ENCODE measurements at places on chromosomes 3 and 15.

DNA sequence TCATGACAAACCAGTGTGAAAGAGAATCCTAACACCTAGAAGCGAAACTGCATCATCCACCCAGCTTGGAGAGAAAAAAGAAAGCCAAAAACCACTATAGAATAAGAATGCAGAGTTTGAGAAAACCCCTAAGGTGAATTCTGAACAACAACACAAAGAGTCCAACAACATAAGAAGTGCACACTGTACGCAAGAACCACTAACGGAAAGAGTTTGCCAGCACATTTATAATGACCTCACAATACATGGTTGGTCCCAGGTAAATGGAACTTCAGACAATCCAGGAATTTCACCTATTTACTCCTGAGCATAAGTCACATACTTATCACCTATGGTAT is 128.3 kb upstream of the BHLHE40 start:
- DNase-seq = peak; percentile 43

DNA sequence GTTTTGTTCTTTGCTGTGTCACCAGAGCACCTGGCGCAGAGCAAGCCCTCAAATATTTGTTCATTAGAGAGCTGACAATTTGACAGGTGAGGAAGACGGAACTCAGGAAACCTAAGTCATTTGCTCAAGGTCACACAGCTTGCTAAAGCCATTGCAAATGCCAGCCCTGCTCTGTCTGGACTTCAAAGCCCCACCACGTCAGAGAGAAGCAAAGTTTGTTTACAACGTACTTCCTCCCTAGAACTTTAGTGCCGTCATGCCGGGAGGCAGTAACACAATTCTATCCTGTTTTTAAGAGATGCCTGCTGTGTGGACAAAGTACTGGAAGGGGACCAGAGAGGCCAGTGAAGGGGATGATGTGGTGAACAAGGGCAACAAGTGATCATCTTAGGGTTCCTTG is 216.6 kb upstream of the PRICKLE2 start:
- no peak for DNase-seq

- no peak for DNase-seq
Measured at GRCh38 chr3:59867185-59868002, 817.6 kb upstream of the CFAP20DC start.

DNA sequence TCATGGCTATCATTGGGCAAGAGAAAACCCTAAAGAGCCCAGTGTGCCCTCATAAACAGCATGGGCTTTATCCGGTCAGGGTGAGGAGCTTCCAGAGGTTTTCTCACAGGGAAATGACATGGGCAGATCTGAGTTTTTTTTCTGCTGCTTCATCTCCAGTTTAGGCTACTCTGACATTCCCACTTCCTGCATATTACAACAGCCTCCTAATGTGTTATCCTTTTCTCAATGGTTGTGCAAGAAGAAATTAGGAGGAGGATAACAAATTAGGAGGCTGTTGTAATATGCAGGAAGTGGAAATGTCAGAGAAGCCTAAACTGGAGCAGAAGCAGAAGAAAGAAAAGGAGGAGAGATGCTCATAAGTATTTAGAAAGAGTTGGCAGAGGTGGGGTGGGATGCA is 175.6 kb downstream of the MTHFS start:
- no peak for DNase-seq

GRCh38 chr15:69748131-69748530 is 295.5 kb downstream of the RPLP1 start:
- no peak for DNase-seq

DNA sequence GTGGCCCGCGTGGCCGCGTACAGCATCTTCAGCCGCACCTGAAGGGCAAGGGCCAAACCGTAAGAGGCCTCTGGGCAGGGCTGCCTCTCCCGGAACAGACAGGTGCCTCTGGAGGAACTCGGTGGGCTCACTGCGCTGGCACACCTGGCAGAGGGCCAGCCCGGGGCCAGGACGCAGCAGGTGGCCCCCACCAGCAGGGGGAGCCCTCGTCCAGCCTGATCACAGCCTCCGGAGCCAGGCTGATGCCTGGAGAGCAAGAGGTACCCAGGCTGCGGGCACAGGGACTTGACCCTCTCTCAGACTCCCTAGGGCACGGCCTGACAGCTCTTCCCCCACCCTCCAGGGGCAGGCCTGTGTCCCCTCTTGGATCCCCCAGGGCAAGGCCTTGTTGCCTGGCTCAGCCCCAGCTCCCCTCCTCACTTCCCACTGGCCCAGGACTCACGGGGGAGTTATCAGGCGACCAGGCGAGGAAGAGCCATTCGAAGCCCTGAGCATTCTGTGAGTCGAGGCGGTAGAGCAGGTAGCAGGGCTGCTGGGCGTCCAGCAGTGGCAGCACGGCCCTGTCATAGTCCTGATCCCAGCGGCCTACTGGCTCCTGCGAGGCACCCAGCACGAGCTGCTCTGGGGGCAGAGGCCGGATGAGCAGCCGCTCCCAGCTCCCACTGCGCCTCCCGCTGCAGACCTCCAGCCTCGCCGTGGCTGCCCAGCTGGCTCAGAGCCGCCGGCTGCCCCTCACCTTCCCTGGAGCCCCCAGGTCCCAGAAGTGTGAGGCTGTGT is 6.2 kb upstream of the TLR9 start:
- DNase-seq = peak; percentile 90

DNA sequence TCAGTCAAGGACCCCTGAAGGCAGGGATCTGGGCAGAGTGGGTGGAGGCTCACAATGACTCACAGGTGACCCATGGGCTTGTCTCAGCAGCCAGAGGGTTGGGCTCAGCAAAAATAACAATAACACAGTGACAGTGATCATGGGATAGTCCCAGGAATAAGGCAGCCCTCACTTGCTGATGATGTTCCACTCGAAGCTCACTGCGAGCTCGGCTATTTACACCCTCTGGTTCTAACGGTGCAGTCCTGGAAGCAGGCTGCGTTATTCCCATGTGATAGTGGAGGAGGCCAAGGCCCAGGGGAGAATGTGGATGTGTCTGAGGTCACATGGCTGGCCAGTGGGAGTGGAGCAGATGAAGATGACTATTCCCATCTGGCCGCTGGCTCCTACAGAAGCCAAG is 16.2 kb downstream of the CCDC33 start:
- no peak for DNase-seq

- DNase-seq = no peak
Measured at GRCh38 chr15:76235186-76235826, 76.0 kb downstream of the ETFA start.

Measured in activated CD4-positive, alpha-beta memory T cell treated with anti-CD3 and anti-CD28 coated beads for 36 hours (primary cell).